ENCODE measurements at places on chromosomes 16 and 17.

- DNase-seq, result no peak
Observed at GRCh38 chr16:78957317-78958100, 643.0 kb downstream of the MAF start.

GRCh38 chr16:71919035-71919434 lies 23.7 kb downstream of the IST1 start:
- no peak for DNase-seq

DNA sequence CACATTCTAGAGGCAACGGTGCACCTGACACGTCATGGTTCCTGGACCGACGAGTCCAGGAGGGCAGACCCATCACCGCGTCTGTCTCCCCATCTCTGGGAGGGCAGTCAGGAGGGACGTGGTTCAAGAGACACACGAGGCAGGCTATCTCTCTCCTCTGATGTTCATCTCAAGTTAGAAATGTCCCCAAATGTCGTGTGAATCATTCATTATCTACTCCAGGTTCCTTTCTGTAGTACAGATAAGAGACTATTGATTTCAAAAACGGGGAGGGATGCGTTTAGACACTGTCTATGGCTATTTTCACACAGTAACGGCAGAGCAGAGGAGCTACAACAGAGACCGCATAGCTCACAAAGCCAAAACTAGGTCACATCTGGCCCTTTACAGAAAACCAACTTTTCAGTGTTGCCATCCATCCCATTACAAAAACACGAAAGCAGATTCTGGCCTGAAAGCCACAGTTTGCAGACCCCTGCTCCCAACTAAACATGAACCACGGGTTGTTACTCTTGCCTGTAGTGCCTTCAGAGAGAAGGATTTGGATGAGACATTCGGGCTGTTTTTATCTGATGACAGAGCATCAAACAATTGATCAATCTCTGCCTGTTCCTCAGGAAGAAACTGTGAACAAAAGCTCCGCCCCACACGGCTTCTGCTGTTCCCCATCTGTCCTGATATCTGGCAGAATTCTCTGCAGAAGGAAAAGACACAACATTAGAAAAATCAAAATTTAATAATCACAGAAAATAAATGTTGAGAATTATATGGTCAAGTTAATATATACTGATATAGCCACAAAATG lies 6.8 kb downstream of the MEAK7 start:
- no peak for DNase-seq

DNA sequence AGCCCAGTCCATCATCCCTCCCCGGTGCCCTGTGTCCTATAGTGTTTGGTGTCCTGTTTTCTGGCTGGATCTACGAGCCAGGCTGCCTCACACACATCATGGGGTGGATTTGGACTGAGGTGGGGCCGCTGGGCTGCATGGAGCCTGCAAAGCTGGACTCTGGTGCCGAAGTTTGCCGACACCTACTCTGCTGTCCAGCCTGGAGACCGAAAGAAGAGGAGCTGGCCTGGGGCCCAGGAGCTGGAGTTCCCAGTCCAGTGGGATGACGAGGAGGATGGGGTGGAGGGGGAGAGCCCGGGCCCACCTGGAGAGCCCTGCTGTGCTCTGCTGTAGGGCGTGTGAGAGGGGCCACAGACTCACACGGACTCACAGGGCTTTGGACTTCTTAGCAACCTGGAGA lies 40.3 kb upstream of the ENPP7 start:
- DNase-seq, result no peak

DNA sequence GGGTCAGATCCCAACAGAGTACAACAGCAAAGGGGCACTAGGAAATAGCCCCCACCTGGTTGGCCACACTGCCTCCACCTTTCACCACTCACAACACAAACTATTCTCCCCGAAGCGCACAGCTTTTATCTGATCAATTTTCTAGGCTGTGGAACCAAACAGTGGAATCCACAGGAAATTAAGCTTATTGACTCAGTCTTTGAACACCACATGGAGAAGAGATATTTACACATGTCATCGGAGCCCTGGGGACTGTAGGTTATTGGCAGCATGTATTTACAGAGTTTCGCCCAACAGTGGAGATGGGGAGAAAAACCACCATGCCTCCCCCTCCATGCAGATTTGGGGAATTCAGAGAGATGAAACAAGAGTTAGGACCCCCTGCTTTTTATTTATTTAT lies 154.8 kb downstream of the XYLT1 start:
- no peak for DNase-seq

DNA sequence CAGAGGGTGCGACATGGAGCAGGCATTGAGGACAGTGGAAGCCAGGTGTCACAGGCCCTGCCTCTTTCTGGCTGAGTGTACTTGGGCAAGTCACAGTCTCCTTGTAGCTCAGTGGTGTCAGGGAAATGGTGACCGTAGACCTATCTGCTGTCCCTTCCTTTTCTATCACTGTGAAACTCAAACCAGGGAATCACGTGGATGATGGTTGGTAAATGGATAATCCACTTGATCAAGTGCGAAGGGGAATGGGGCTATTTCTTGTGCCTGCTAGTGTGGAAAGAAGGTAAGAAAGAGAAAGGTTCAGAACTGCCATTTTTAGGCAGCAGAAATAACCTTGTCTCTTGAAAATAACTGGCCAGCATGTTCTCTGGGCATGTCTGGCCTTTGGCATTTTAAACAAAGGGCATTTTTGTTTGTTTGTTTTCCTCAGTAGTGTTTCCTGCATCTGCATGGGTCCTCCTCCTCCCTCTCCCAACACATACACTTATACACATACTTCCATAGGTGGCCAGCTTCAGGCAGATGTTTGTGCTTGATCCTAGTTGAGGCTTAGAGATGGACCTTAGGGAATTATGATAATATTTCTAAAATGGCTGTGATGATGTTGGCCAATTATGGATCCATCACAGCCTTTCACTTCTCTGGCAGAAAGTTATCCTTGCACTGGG lies 7.1 kb downstream of the TBX4 start:
- no peak for DNase-seq

- DNase-seq, result no peak
Observed at GRCh38 chr17:28716740-28717577, 709 bp downstream of the RAB34 start.

- DNase-seq, result no peak
Observed at GRCh38 chr16:86850670-86851069, 272.3 kb downstream of the FOXL1 start.

Measured in BJ (cell line).